HCT116 (cell line): ENCODE measurements at places on chromosomes 6 and 20. TPM values are rescaled to one million over a fixed set of nuclear protein-coding genes. Genes with fewer than 3 reads are reported as not detected.

Gene CST4
- not detected for total RNA-seq

Gene NKAPL
- not detected for total RNA-seq

Gene HLA-F
- 24.6 TPM for total RNA-seq

Gene PRR18
- not detected for total RNA-seq

- no peak for DNase-seq
Observed at GRCh38 chr6:125031385-125031784, 69.1 kb downstream of the RNF217 start.

DNA sequence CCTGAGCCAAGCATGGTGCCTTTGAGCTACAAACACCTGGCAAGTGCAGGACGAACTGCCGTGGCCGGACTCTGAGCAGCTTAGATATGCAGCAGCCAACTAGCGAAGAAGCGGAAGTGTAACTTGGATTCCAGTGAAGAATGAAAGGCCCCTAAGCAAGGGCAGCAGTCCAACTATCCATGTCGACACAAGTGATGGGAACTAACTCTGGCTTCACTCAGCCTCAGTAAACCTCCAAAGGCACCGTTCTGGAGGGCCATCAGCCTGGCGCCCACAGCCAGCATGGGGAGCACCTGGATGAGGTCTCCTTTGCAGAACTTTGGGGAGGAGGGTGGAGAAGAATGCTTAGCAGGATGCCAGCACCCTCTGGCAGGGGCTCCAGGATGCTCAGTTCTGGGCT, 78.4 kb upstream of the MLN start:
- no peak for DNase-seq
